ENCODE measurements at places on chromosomes 5 and 9.

- DNase-seq, result no peak
These were observed 29.8 kb downstream of the NR4A3 start for GRCh38 chr9:99851500-99851822.

DNA sequence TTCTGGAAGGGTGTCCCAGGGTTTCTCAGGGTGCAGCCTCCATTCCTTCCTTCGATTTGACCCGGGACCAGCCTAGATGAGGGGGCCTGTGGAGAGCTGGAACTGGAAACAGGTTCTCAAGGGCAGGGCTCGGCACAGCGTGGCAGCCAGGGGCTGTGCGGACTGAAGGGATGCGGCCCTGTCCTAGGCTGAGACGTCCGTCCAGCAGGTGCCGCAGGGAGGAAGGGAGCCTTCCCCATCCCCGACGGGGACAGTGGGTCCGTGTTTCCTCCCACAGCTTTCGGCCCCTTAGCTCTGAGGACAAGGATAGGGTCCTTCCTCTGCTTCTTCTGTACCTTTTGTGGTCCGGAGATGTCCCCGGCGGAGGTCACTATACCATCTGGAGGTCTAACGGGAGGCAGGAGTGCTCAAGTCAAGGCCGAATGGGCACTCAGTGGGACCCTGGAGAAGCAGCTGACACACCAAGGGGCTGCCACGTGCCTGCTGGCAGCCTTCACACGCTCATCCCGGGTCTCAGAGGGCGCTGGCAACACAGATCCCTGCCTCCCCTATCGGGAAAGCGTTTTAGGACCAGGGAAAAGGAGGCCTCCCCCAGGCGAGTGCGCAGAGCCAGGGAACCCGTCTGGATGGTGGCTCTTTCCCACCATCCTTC, 49.9 kb downstream of the USP20 start:
- DNase-seq, result no peak

- no peak for DNase-seq
These were observed 102.9 kb upstream of the KLF4 start for GRCh38 chr9:107592424-107592823.

DNA sequence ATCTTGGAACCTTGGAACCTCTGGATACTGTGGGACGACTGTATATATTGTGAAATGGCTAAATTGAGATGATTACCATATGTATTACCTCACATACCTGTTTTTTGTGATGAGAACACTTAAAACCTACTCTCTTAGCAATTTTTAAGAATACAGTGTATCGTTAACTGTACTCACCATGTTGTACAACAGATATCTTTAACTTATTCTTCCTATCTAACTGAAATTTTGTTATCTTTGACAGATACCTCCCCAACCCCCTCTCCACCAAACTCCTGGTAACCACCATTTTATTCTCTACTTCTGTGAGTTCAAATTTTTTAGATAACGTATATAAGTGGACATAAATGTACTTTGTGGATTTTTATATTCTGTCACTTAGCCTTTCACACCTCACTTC, 126.5 kb downstream of the ZCCHC7 start:
- no peak for DNase-seq

All from midbrain (tissue), 1 donor.